ENCODE measurements at places on chromosomes 1 and 21.

GRCh38 chr1:48692235-48692634 lies 84.5 kb downstream of the BEND5 start:
- DNase-seq, result no peak

- no peak for DNase-seq
Measured at GRCh38 chr1:229950020-229950419, 117.0 kb upstream of the GALNT2 start.

DNA sequence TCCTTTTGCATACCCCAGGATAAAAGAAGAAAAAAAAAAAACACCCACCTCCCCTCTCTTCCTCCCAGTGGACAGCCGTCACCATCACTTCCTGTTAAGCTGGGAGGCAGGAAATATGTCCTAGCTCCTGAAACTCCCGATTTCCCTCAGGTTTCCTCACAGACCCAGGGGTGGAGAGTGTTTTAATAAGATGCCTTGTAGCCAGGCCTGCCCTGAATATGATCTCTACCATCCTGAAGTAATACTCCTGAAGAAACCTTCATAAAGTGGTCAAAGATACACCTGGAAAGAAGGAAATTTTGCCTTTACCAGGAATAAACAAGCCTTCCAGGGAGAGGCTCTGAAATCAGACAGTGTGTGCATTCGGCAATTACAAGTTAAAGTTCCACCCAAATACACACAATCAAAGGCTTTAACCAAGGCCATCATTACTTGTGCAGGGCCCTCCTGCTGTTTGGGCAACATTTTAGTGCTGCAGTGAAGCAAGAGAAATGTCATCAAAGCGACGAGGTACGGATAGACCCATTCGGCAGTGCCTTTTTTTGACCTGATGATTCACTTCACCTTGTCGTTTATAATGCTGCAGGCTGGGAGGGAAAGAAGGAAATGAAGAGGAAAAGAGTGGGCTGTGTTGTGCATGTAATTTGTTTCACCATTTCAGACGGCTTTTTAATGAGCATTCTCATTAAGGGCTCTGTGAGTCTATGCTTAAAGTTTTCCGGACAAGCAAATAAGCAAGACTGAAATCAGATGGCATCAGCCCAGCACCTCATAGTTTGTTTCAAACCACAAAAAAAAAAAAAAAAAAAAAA lies 41.0 kb upstream of the RASAL2 start:
- DNase-seq, result no peak

DNA sequence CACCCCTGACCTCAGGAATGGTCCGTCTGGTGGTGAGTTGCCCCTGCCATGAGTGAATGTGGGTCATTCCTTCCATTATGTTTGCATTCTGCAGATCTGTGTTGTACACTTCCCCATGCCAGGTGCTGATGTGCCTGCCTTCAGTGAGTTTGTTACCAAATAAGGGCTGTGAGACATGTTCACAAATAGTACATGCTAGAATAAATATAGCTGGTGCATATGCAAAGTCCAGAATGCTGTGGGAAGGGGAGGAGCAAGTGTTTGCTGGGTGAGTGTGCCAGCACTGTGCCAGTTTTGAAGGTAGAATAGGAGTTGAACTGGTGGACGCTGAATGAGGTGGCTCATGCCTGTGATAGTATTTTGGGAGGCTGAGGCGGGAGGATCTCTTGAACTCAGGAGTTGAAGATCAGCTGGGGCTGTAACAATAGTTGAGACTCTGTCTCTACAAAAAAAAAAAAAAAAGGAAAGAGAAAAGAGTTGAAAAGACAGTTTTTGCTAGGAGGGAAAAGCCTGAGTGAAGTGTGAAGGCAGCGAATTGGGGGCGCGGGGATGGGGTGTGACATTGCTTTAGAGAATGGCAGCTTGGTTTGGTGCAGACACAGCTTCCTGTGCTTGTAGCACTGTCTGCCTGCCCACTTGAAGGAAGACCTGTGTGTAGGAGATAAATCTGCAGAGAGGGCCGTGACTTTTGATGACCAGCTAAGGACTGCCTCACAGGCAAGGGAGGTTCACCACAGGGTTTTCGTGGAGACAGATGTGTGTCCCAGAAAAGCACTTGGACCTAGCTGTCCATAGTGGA lies 61.1 kb downstream of the LGR6 start:
- no peak for DNase-seq

DNA sequence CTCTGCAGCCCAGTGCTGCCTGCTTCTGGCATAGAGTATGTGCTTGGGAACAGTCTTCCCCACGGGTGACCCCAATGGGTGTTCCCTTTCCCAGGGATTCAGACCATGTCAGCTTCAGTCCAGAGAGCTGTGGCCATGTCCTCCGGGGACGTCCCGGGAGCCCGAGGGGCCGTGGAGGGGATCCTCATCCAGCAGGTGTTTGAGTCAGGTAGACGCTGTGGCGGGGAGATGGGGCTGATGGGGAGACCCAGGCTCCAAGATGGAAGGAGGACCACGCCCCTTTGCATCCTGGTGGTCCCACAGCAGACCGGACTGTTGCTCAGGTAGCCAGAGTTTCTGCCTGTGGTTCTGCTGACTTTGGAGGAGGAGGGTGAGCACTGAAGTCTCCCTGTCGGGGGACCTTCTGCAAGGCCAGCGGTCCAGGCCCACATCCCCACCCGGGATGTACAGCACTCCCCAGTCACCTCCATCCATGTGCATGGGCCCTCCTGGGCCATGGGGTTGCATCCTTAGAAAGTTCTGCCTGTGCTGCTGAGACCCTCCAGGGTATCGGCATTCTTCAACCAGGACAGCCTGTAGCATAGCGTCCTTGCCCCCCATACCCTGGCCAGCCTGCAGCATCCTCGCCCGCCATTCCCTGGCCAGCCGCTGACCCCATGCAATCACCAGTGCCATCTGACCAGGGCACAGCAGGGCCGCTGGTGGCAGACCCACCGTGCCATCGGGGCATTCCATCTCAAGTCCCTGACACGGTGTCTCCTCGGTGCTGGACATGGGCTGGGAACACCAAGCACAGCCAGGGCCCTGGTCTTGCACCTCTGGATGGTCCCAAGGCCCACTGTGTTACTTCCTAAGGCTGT lies 2.8 kb downstream of the AIRE start:
- DNase-seq, result no peak

Measured in left renal cortex interstitium (tissue), 4 donors.